ENCODE measurements at places on chromosomes 1 and 21.

GRCh38 chr1:168792142-168792541, 63.1 kb upstream of the DPT start:
- DNase-seq: no peak

- no peak for DNase-seq
These were observed at the start of gene ANKRD65 for GRCh38 chr1:1421147-1421906. ANKRD65 (minus strand) TSS chr1:1421276; CDS start chr1:1421005, 271 bp downstream.

GRCh38 chr1:172929006-172929405, 121.7 kb downstream of the TNFSF18 start:
- no peak for DNase-seq

DNA sequence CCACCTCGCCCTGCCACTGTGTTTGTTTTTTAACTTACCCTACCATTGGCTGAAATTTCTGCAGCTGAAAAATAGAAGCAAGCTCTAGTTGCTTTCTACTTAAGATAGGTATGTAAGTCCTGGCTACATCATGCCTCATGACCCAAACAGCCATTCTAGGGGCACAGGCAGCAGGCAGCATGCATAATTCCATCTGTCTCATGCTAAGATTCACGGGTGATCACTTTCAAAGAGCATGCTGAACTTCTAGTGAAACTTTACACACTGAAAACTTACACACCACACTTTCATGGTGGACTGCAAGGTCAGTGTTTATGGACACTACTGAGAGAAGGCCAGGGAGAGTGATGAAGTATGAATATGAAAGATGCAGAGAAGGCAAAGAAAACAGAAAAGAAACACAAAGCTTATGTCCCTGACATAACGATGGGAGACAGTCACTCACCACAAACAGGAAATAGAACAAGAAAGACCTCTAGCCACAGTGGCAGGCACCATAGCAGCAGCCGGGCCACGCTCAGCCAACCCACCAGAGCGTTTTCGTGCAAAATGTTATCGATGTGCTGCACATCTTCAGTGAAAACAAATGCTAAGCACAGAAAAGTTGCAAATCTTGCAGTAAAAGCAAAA, 102.3 kb upstream of the TIAM1 start:
- no peak for DNase-seq

DNA sequence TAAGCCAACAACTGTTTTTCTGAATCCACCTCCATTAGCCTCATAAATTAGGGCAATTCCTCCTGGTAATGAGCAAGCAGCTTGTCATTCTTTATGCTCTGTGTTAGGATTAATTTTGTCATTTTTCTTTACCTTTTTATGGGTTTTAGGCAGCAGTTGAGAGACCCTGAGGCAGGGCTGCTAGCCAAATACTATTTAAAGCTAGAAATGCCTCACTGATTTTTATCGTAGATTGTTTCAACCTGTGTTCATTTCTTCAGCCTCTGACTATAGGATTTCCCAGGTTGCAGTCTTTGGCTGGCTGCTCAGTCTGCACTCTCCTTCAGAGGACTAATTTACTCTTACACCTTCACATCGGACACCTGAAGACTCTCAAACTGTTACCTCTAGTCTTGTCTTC, 61.9 kb upstream of the RABGAP1L start:
- DNase-seq: no peak

DNA sequence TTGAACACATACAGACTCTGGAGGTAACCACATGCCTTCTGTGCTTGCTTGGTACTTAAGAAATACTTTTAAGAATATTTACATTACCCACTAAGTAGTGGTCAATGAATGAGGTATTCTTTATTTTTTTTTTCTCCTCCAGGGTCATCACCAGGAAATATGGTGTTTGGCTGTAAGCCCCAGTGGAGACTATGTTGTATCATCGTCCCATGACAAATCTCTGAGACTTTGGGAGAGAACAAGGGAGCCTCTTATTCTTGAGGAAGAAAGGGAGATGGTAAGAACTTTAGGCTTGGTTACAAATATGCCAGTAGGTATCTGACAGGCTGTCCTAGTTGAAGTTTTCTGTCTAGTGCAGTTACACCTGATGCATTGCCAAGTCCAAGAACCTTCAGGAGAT, 22.8 kb downstream of the WDR3 start:
- DNase-seq: no peak

DNA sequence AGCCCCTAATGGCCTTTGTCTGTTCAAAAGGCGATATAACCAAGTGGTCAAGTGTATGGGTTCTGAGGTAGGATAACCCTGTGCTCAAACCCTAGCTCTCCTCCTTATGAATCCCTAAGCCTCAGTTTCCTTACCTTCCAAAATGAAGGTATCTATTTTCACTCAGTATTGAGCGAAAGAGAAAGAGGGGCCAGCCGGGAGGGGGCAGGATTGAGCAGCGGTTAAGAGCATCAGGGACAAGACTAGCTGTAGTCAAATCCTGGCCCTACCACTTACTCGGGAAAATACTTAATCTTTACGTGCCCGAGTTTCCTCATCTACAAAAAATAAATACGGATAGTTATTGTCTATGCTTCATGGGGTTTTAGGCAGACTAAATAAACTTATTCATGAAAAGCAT, 25.7 kb downstream of the LY9 start:
- no peak for DNase-seq

GRCh38 chr1:206513312-206514111, 6.2 kb downstream of the RASSF5 start:
- DNase-seq: no peak

- no peak for DNase-seq
These were observed 160.6 kb upstream of the USP24 start for GRCh38 chr1:55375617-55376258.

- DNase-seq: peak; percentile 5
These were observed 883 bp downstream of the CHODL start for GRCh38 chr21:18245464-18245967.

DNA sequence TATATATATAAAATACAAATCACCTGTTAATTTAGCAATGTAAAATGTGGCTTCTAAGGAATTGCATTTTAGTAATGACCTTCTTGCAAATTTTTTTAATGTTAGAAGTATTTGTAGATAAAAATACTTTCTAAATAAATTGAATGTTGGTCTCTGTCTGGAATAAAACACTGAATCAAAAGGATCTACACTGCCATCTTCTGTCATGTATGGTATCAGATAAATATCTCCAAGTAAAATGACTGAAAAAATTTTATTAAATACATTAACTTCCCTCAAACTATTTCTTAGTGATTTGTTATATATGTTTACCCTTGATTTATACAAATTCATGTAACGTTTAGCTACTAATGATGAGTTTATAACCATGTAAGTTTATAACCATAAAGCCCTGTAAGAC, 2029.3 kb downstream of the MRPL39 start:
- no peak for DNase-seq

DNA sequence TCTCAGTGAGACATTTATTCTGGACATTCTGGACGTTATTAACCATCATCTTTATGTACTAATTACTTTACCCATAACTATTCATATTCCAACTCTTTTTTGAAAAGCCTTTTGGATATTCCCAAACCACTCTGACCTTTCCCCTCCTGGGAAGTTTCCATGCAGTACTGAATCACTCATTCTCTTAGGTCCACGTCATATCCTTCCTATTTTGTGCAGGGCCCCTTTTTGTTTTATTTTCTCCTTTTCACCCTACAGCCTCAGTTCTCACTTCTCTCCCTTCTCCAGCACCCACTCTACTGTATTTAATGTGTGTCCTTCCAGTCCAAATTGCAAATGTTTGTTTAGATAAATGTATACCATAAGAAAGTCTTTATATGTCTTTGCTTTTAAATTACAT, 16.4 kb upstream of the ATP1A1 start:
- no peak for DNase-seq

GRCh38 chr1:202584707-202585589, 125.3 kb downstream of the SYT2 start:
- no peak for DNase-seq

GRCh38 chr1:149927056-149927562, 494 bp downstream of the SF3B4 start:
- no peak for DNase-seq

DNA sequence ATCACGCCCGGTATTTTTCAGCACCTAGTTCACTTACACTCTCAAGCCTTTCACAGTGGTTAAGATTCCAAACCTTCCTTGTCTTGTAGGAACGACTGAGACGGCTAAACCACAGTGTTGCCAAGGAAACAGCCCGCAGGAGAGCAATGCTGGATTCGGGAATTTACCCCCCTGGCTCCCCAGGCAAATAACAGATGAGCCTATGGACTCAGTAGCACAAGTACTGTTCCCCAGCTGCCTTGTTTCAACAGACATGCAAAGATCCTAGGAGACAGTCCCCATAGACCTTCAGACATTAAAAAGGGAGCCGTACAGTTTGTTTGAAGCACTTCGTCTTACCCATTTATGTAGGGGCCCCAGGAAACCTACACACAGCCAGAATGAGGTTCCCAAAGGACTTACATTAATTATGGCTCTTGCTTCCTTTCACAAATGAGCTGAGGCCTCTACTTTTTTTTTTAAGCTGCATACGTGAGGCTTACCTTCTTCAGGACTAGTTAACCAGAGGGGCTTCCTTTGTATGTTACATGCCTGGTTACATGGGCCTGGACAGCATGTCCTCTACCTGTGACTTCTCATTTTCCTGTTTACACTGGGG, 2.7 kb downstream of the SNAPIN start:
- no peak for DNase-seq

DNA sequence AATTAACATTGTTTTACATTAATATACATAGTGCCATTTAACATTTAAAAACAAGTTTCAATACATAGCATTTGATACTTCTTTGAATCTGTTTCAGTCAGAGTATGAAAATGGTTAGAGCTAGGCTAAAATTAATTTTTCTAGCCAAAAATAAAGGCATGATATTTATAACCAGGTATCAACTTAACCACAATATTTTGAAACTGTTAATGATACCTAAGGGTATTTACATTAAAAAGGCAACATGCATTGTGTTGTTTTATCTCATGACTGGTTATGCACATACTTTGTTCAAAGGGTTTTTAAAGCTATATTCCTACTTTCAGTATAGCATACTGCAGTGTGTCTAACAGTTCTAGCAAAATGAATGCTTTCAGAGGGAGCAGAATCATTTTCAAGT, 130.0 kb downstream of the HS2ST1 start:
- no peak for DNase-seq

- DNase-seq: no peak
These were observed 129.1 kb downstream of the S1PR1 start for GRCh38 chr1:101365878-101366277.

DNA sequence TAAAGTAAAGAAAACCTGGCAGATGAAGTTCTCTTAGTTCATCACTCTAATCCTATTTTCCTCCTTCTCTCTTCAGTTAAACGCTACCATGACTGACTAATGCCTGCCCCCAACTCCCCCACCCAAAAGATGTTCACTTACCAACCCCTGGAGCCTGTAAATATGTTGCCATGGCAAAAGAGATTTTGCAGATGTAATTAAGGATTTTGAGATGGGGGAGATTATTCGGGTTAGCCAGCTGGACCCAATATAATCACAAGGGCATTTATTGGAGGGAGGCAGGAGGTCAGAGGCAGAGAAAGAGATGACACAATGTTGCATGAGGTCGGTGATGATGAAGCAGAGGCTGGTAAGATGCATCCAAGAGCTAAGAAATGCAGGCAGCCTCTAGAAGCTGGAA, 69.3 kb upstream of the PPP2R5A start:
- no peak for DNase-seq

GRCh38 chr1:29743931-29744330, 507.6 kb downstream of the PTPRU start:
- no peak for DNase-seq

GRCh38 chr1:30474818-30475200, 248.6 kb downstream of the MATN1 start:
- DNase-seq: no peak

- DNase-seq: no peak
These were observed 44.1 kb upstream of the RAB3GAP2 start for GRCh38 chr1:220316305-220316704.

- no peak for DNase-seq
These were observed 57.5 kb upstream of the EPS8L3 start for GRCh38 chr1:109821221-109821669.

DNA sequence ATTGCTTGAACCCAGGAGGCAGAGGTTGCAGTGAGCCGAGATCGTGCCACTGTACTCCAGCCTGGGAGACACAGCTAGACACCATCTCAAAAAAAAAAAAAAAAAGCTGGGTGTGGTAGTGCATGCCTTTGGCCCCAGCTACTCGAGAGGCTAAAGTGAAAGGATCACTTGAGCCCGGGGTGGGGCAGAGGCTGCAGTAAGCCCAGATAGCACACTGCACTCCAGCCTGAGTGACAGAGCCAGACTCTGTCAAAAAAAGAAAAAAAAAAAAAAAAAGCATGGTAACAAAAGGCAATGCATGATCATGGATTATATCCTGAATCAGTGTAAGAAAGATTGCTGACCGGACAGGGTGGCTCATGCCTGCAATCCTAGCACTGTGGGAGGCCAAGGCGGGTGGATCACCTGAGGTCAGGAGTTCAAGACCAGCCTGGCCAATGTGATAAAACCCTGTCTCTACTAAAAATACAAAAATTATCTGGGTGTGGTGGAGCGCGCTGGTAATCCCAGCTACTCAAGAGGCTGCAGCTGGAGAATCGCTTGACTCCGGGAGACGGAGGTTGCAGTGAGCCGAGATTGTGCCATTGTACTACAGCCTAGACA, 76.3 kb downstream of the RUSC1 start:
- no peak for DNase-seq

DNA sequence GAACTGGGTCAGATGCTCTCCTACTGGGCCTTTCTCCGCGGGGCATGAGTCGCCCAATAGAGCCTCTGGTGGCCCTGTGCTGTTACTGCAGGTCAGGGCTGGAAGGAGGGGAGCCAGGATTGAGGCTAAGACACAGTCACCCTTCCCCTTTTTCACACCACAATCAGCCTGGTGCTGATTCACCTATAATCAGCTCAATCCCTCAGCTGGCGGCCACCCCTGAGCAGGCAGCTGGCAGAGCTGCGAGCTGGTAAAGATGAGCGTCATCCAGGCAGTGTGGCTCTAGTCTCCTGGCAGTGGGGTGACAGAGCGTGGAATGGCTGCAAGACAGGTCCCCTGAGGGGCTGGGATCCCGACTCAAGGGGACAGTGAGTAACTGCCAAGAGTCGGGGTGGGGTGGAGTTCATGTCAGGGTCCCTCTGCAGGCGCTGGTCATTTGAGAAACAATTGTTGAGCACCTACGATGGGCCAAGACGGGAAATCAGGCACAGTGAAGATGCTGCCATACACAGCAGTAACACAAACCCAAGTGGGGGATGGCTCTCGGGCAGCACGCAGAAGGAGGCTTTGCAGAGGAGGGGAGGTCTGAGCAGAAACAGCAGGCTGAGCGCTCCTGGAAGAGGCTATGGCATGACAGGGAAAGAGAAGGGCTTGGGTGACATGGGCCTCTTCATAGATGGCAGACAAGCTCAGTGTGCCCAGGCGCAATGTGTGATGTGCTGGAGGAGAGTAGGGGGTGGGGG, 21.8 kb downstream of the ATF3 start:
- DNase-seq: no peak

GRCh38 chr1:234942012-234942332, 186.7 kb downstream of the TOMM20 start:
- DNase-seq: no peak

- no peak for DNase-seq
These were observed 114.5 kb downstream of the LRRC40 start for GRCh38 chr1:70090875-70091274.
